Stimulated activated CD4-positive, alpha-beta T cell treated with anti-CD3 and anti-CD28 coated beads, Interleukin-12 subunit alpha, Interleukin-12 subunit beta, amount 100 ng/mL, for 4 hours (primary cell): ENCODE measurements at places on chromosomes 2 and 18.

- DNase-seq = no peak
Measured at GRCh38 chr2:53515435-53516332, 251.9 kb upstream of the CHAC2 start.

GRCh38 chr18:12640881-12641200 lies 17.1 kb downstream of the SPIRE1 start:
- DNase-seq = no peak

DNA sequence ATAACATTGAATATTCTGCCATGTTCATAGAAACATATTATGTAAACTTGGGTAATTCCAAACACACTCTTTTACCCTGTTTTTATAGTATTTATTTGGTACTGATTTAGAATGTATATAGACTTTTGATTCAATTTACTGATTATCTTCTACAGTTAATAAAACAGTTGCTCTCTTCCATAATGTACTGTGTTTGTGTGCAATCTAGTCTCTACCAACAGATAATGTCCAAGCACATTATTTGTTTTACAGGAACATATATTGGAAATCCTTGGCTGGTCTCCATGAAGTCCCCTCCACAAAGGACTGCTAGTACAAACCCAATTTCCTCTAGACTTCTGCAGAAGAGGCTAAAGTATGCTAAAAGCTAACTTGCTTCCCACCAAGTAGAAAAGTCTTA lies 386.6 kb downstream of the RND3 start:
- no peak for DNase-seq

DNA sequence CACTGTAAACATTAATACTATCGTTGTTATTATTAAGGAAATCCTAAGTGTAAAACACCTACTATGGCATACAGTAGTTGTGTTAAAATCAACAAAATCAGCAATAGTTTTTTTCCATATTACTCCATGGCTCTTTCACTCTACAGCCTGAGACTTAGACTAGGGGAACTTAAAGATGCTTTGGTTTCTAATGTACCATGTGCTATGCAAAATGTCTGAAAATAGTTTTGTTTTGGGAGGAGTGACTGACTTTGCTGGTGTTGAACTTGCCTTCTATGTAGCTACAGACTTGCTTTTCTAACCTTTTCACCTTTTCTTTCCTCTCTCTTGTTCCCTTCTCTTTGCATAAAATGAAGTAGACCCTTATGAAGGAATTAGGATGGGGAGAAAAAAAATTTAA lies 159.0 kb upstream of the CCDC195 start:
- DNase-seq = no peak

- DNase-seq = no peak
Measured at GRCh38 chr2:241150660-241151530, 628 bp downstream of the PPP1R7 start.

DNA sequence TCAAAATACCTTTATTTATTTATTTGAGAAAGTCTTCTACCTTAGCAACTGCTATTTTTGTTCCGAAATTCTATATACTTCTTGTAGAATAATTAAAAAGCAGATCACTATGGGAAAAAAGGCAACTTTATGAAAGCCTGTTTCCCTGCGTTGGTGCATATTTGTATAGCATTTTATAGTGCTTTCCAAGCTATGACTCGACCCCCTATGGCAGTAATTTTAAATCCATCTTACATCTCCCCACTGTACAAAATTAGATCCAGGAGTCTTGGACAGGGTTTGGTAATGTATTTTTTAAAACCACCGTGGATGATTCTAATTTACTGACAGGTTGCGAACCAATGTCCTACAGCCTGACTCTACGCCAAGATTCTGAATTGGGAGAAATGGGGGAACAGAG lies 10.1 kb downstream of the TANK start:
- no peak for DNase-seq

DNA sequence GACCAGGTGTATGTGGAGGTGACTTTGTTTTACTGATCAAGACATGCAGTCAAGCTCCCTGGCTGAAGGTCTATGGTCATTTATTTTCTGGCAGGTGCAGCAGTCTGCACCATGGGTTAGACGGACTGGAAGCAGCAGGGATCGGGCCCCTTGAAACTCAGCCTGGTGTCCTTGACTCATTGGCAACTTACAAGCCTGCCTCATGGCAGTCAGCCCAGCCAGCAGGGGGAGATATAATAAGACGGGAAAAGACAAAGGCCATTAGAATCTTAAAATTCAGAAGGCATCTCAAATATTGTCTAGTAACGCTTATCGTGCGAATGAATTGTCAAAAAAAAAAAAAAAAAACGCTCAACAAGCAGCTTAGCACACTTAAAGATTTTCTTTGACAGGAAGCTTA lies 308.2 kb downstream of the EN1 start:
- no peak for DNase-seq

- no peak for DNase-seq
Measured at GRCh38 chr2:7077660-7078267, 160.6 kb downstream of the RNF144A start.

DNA sequence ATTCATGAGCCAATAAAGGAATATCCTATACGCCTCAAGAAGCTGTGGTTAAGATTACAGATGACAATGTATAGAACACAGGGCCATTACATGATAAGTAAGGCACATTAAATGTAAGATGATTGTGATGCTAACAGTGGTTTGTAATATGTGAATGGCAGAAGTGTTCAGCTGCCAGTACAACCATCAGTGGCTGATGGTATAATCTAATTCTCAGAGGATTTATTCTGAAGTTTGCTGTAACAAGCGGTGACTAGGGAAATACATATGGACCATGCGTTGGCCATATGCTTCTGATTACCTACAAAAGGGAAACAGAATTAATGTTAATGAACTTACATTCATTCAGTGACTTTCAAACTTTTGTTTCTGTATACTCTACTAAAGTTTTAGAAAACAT lies 750.8 kb upstream of the KLHL29 start:
- no peak for DNase-seq

DNA sequence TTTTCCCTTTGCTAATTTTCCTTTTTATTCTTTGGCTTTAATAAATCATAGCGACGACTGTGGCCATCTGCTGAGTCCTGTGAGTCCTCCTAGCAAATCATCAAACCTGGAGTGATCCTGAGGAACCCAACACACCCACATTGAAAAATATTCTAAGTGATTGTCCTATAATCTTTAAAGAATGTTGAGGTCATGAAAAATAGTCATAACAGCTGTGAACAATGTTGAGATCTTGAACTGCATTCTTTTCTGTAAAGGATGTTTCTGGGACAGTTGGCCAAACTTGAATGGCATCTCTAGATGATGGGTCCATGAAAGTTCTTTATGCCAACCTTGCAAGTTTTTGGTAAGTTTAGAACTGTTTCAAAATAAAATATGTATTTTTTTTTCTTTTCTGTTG lies 53.2 kb upstream of the ADAM23 start:
- DNase-seq = no peak

GRCh38 chr18:22223254-22223964 lies 54.0 kb downstream of the GATA6 start:
- no peak for DNase-seq

GRCh38 chr2:38557981-38558380 lies 44.7 kb downstream of the HNRNPLL start:
- DNase-seq = no peak

- no peak for DNase-seq
Measured at GRCh38 chr18:27688581-27688980, 488.3 kb downstream of the CDH2 start.

GRCh38 chr2:120105360-120105759 lies 92.5 kb downstream of the EPB41L5 start:
- no peak for DNase-seq

DNA sequence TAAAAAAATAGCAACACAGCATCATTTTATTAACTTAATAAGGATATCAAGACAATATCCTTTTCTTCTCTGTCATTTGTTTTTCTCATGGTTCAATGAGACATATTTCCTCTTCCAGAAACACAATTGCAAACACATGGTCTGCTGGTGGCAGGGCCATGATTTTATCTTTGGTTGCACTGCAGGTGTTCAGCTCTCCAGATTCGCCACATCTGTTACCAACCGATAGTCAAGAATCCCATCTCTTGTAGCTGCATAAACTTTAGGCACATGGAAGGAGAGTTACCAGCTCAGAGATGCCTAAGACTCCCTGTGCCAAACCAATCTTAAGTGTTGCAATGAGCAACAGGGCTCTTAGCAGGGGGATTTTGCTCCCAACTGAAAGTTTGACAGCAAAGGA lies 1303.2 kb upstream of the CELF4 start:
- no peak for DNase-seq

- DNase-seq = no peak
Measured at GRCh38 chr18:78584459-78585022, 395.1 kb upstream of the SALL3 start.

- DNase-seq = no peak
Measured at GRCh38 chr2:25505622-25506021, 163.9 kb upstream of the DNMT3A start.

DNA sequence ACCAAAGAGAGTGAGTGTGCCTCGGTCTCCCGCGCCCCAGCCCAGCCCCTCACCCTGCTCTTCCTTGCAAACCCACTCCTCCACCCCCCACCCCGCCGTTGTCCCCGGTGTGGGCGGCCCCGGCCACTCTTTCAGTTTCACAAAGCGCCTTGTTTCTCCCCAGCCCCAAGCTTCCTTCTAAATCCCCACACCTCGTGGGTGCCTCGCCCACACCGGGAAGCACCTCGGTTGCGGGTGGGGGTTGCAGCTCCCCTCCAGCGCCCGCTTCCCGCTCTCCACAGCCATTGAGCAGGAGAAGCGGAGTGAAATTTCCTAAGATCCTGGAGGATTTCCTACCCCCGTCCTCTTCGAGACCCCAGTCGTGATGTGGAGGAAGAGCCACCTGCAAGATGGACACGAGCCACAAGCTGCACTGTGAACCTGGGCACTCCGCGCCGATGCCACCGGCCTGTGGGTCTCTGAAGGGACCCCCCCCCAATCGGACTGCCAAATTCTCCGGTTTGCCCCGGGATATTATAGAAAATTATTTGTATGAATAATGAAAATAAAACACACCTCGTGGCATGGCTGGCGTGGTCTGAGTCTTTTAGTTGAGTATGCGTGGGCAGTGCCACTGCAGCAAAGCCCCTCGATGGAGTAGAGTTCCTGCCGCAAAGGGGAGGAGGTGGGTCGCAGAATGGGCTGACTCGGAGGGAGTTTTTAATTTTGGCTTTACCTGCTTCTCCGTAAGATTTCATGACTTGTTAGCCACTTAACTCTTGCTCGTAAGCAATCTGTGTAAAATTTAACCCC lies 848 bp downstream of the TMSB10 start:
- DNase-seq = peak; percentile 60

DNA sequence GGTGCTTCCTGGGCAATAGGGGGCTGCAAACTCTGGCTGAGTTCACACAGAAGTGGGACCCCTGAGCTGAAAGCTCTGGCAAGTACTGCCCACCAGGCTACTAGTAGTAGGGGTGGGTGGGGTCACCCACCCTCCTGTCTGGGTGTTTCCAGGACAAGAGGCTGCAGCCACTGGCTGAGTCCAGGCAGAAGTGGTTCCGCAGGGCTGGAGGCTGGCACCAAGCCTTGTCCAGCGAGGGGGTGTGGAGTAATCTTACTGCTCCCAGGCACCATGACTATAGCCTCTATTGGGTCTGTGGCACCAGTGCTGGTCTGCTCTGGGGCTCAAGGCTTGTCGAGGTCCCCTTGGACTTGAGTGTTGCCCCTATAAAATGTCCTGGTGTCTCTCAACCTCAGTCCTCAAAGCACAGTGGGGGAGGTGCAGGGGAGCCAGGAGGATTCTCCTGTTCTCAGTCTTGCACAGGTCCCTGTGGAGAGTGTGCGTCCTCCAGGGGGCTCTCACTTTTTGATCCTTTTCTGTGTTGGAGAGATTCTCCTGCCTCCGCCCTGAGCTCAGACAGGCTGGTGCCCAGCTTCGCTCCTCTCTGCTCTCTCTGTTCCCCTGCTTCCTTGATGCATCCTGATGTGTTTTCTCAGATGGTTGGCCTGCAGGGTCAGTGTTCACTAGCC lies 48.1 kb downstream of the NUP35 start:
- DNase-seq = no peak

GRCh38 chr18:6313415-6313814 lies 101.3 kb downstream of the L3MBTL4 start:
- DNase-seq = no peak

GRCh38 chr2:140011287-140011686 lies 1231.1 kb upstream of the NXPH2 start:
- DNase-seq = no peak

DNA sequence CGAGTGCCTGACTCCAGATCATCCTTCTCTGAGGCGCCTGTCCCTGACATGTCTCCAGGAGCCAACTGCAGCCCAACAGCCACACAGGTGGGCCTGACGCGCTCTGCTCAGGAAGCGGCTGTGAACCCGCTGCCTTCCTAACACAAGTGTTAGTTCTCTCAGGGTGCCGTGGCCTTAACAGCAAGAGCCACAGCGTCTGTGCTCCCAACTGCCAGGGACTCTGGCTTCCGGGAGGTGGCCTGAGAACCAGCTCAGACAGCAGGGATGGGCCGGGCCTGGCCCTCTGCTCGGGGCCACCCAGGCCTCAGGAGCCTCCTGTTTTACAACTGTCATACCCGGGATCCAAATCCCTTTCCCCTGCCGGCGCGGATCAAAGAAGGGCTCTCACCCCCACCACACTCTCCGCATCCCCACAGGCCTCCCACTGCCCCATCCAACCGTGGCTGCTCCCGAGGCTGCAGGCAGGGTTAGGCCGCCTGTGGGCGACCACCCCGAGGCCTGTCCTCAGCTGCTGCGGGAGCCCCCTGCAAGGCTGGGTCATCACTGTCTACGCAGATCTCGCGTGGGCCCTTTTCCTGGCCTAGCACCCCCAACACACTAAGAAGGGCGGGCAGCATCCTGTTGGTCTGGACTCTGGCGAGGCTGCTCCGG lies 114.2 kb upstream of the ZNF236 start:
- no peak for DNase-seq

DNA sequence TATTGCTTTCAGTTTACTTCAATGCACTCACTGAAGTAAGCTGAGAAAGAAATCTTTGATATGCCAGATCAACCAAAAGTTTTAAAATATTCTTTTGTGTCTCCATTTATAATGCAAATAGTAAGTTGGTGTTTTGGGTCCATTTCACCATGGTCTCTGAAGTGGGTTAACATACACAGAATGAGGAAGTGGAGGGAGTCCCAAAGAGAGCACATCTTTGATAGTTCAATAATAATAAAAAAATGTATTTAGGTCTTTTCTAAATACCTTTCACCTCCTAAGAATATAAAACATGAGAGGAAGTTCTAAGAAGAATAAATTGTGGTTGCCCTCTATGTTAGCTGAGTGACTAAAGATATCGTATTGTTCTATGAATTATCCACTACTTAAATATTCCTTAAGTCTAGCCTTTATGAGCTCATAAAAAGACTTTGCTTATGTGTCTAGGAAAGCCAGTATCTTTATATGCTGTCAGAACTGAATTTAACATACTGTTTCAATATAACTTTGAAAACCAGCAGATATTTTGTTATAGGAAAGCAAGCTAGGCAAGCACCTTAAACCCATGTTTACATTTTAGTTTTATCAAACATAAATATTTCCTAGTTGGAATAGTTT lies 148.7 kb upstream of the ZEB2 start:
- DNase-seq = no peak

GRCh38 chr2:58427572-58428095 lies 186.5 kb upstream of the FANCL start:
- DNase-seq = no peak

- no peak for DNase-seq
Measured at GRCh38 chr2:239539083-239539775, 138.4 kb upstream of the HDAC4 start.
